ENCODE measurements at places on chromosomes 12 and 14. TPM values are rescaled to one million over a fixed set of nuclear protein-coding genes. Genes with fewer than 3 reads are reported as not detected.

DNA sequence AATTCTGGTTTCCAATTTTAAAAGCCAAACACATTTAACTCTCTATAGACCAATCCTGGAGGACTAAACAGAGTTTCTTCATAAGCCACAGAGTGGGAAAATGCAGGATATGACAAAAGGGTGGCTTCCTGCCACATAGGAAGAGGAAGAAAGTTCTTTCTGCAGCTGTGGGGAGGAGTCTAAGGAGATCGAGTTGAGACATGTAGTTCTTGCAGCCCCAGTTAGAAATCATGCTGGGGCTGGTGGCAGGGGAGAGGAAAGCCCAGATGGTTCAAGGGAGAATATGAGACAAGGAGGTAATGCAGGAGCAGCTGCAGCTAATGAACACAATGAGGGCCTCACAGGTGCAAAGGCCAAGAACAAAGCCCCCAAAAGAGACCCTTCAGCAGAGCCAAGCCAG is 85.0 kb upstream of the ARID2 start:
- DNase-seq: no peak

DNA sequence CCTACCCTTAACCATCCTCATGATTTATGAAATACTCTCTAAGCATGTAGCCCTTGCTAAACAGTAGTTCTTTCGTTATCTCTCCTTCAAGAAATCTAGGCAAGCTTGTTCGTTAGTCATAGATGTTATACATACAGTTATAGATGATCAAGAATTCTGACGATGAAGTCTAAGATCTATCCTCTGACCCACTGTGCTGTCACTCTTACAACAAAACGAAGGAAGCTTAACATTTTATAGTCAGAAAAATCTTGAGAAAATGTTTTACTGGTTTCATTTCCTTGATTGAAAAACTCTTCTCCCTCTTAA is 68.9 kb downstream of the SPPL3 start:
- DNase-seq: no peak

- no peak for DNase-seq
Observed at GRCh38 chr12:123453165-123453564, 4.8 kb upstream of the SNRNP35 start.

GXYLT1 gene
- total RNA-seq: 7.0 TPM

DNA sequence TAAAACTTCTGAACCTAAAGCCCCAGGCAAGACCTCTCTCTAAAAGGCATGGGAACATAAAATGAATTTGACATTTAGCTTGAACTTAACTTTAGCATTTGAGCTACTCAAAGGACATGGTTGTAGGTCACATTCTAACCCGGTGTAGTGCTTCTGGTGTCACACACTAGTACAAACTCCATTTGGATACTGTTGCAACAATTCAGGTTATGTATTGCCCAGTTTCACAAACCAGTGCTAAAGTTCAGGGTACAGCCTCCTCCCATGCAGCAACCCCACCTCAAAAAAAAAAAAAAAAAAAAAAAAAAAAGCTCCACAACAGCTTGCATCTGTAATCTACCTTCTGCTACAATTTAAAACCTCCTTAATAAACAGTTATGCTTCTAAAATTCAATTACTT is 7.8 kb downstream of the PPTC7 start:
- DNase-seq: no peak

- DNase-seq: no peak
Observed at GRCh38 chr12:26520869-26521268, 312.1 kb downstream of the ITPR2 start.

GRCh38 chr14:95515596-95516552 is 576 bp downstream of the SYNE3 start:
- peak; percentile 91 for DNase-seq

- no peak for DNase-seq
Observed at GRCh38 chr12:118608770-118609344, 232.5 kb downstream of the SUDS3 start.

PCED1B gene
- total RNA-seq: 136 TPM

DNA sequence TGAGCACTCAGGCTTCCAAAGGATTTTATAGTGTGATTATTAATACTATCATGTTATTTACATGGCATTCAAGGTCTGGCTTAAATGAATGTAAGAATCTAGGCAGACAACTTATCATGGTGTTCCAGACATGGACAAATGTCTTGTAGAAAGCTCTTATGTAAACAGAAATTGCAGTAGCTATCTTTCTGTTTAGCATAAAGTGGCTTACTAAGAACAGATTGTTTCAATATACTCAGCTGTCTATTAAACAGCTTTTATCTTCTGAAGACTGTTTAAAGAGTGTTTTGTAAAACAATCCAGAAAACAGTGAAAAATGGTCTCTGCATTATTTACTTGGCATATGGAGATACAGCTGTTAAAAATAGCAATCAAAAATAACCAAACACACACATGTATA is 1061.8 kb upstream of the SEL1L start:
- no peak for DNase-seq

SPIC gene
- total RNA-seq: not detected

MYH6 gene
- 0.05 TPM for total RNA-seq

DNA sequence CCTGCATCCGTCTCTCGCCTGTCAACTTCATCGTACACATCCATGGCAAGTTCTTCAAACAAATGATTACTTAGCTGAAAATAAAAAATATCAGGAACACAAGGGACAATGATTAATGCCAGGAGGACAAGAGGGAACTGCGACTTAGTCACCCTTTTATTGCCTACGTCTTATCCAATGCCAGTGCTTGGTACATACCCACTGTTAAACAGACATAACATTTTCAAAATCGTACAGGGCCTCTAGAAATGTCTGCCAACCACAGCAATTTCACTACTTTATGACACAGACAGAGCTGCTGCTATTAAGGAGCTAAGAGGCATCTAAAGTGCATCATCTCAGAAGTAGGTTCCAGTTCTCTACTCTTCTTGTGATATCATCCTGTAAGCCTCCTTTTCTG is 34.6 kb downstream of the GIT2 start:
- DNase-seq: no peak

DNA sequence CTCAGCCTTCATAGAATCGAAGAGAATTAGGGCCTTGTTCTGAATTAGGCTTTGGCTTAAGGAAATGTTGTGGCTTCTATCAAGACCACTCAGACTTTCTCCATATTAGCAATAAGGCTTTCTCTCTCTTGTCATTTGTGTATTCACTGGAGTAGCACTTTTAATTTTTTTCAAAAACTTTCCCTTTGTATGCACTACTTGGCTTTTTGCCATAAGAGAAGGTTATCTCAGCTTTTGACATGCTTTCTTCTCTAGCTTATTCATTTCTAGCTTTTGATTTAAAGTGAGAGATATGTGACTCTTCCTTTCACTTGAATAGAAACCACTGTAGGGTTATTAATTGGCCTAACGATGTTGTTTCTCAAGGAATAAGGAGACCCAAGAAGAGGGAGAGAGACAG is 244.2 kb downstream of the GPHN start:
- DNase-seq: no peak

DNA sequence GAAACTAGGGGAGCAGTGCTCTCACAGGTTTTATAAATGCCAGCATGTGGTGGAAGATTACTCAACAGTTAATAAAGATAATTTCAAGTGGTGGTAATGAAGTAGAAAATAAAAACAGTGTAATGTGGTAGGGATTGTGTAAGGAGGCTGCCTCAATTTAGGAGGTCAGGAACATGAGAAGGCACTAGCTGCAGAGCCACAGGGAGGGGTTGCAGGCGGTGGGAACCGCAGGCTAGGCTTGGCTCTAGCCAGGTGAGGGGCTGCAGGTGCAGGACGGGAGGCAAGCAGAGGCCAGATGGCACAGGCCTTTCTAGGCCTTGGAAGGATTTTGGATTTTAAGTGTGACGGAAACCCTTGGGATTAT is 768 bp downstream of the METTL25 start:
- DNase-seq: peak; percentile 13

DNA sequence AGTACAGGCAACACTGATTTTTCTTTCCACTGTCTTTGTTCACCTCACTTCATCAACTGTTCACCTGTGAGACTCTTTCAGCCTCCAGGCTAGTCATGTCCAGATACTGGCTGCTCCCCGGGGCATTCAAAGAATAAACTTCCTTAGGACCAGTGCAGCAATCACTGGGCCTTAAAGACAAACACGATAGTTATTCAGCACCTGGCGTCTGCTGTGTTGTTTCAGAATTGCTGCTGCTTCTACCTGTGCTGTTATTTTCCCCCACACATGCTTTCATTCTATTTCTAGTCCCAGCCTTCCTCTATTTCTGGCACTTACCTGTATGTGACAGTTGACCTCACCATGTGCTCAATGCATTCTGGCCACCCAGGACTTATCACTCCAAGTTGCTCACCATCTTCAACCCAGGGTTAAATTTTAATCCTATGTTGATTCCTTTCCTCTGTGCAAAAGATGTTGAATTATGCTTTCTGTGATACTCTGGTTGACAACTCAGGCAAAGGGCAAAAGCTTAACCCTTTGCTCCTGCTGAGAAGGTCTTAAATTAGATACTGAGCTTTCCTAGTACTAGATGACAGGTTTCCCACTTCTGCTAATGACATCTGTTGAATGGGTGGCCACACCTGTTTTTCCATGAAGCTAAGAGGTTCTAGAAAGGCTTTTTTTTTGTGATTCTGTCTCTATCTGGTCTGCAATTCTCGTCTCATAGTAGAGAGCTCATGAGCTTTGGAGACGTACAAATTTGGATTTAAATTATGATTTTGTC is 41.4 kb downstream of the PTPRQ start:
- no peak for DNase-seq

GRCh38 chr14:46819117-46819516 is 167.5 kb upstream of the RPL10L start:
- DNase-seq: no peak

DNA sequence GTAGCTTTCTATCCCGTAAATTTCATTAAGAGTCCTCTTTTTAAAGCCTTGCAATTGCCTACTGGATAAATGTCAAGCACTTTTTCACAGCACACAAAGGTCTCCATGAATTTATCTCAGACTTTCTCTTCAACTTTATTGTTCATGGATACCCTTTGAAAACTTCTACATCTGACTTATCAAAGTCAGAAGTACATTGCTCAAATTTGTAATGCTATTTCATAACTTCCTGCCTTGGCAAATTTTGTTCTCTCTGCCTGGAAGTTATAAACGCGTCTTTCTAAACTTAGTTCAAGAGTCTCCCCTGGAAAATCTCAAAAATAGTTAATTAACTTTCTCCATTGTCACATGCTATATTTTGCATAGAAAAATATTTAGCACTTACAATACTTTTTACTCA is 55.9 kb upstream of the RERGL start:
- no peak for DNase-seq

DNA sequence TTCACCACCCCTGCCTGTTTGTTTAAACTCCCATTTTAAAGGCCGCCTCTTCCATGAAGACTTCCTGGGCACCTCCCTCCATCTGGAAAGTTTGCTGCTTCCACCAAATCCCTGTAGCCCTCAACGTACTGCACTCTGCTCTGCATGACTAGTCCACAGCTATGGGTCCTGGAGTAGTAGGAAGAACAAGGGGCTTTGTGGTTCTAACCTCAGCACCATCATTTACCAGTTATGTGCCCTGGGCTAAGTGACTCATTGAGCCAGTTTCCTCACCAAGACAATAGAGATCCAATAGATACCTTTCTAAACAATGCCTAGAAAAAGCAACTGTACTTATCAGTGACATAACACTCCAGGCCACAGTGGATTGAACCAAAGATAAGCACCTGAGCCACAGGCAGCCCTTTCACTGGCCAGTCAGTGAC is 8.5 kb upstream of the LTBP2 start:
- peak; percentile 70 for DNase-seq

- no peak for DNase-seq
Observed at GRCh38 chr12:90030726-90031125, 322.1 kb upstream of the ATP2B1 start.

DNA sequence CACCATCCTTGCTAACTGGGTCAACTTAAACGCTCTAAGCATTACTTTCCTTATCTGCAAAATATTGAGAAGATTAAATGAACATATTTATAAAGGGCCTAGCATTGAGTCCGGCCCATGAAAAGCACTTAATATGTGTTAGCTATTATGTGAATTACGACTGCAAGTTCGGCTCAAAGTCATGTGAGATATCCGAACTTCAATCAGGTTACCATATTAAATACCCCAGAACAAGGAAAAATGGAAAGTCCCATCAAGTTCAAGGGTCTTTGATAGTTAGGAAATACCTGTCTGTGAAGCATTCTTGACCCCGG is 487 bp upstream of the NRDE2 start:
- no peak for DNase-seq

RAPGEF3 gene
- total RNA-seq: 2.1 TPM

PTGER2 gene
- total RNA-seq: 12.9 TPM

- peak; percentile 5 for DNase-seq
Observed at GRCh38 chr12:34400986-34401658, 378.8 kb downstream of the ALG10 start.

GRCh38 chr14:84112589-84112988 is 1417.4 kb upstream of the FLRT2 start:
- DNase-seq: no peak
